ENCODE measurements at places on chromosomes 4 and X.

- peak; percentile 69 for DNase-seq
These were observed 227.7 kb downstream of the BCOR start for GRCh38 chrX:39869846-39870601.

DNA sequence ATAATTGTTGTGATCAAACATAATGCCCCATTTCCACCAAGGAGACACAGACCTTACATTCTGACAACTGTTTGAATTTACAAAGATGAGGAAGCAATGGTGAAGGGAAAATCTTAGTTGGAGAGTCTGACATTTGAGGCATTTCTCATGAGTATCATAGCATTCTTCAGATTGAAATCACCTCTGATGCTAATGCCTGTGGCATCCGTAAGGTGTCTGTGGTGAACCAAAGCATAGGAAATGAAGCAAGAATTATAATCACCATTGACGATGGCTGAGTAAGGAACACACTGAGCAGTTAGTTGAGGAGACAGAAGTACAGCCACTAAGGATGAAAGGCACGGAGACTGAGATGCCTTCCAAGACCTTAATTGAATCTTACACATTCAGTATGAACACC is 575.7 kb downstream of the TRIML1 start:
- peak; percentile 98 for DNase-seq

GRCh38 chr4:1053080-1053661 is 41.7 kb downstream of the FGFRL1 start:
- peak; percentile 88 for DNase-seq

DNA sequence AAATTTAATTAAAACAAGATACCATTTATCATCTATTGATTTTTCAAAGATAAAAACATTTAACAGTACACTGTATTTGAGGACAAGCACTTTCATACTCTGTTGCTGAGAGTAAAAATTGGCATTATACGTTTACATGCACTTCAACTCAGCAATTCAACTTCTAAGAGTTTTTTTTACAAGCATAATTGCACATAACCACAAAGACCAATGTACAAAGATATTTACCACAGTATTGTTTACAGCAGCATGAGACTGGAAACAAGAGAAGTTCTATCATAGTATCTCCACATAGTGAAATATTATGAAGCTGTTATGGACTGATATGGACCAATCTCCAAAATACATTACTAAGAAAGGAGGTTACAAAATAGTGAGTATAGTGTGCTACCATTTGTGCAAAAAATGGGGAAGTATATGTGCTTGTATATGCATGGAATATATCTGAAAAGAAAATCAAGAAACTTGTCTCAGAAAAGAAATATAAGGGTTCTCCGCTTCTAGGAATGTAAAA is 10.9 kb downstream of the GAB3 start:
- no peak for DNase-seq

GRCh38 chr4:38192516-38192915 is 232.3 kb downstream of the PTTG2 start:
- DNase-seq: no peak
